ENCODE measurements at places on chromosomes 1 and 21.

DNA sequence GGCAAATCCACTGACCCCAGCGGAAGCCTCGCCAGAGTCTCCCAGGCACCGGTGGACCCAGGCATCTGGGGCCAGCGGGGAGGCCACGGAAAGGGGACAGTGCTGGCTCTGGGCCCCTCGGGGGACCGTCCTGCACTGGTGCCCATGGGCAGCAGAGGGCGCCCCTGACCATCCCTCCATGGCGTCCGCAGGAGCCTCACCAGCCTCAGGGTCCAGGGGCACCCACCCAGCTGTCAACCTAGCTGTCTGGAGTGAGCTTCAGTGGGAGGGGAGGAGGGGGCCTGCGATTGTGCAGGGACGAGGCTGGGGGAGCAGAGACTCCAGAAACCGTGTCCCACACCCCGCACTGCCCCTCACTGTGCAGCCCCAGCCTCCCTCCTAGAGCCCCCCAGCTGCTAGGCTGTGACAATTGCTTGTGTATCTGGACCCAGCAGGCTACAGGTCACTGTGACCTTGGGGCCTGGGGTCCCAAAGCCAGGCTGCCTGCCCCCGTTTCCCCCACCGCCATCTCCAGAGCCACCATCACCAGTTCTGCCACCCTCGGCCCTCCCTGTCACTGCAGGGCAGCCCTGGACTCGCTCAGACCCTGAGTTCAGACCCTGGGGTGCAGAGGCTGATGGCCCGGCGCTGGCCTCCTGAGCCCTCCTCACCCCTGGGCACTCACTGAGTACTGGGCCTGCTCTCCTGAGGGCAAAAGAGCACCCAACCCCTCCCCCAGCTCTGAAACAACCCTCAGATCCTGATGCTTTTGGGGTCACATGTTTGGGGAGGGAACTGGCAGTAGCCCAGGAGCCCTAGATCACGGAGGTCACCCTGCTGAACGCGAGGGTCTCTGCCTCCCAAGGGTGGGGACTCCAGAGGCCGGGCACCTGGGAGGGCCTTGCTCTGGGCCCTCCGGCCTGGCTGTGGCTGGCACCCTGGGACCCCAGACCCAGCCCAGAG lies 10.6 kb upstream of the COL6A1 start:
- DNase-seq: peak; percentile 33

DNA sequence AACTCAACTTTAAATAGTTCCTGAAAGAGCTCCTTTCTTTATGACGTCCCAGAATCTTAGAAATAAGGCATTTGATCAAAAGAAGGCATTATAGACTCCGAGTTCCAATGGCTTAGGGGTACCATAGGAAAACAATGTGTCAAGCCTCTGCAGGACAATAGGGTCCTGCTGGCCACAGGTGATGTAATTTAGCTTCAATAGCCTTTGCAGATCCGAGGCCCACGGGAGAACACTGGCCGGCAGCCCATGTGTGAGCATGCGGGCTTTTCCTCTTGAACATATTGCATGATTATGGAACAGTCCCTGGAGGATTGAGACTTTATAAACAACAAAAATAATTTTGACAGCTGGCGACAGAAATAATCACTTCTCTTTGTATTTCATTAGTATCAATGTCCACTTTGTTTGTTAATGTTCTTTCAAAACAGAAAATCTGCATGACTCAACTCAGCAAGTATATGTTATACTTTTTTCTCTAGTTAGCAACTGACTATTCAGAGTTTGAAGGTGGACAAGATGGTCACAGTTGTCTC lies 49.0 kb upstream of the NR5A2 start:
- no peak for DNase-seq

- DNase-seq: peak; percentile 31
Measured at GRCh38 chr1:173478094-173478674, 1.0 kb downstream of the PRDX6 start.

DNA sequence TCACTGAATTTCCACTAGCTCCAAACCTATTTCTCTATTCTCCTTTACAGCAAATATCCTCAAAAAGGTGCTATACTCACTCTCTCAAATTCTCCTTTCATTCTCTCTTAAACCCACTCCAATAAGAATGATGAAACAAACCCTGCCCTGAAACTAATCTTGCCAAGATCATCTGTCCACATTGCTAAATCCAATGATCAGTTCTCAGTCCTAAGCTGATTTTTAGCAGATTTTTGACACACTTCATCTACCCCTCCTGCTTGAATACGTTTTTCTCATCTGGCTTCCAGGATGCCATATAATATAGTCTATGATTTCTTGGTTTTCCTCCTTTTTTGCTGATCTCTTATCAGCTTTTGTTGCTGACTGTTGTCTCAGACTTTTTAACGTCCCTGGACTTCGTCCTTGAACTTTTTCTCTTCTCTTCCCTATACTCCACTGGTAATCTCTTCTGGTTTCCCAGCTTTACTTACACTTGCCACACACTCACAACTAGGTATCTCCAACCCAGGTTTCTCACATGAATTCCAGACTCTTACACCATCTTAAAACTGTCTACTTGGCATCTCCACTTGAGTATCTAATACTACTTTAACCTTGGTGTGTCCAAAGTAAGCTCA lies 35.3 kb downstream of the RERE start:
- DNase-seq: no peak

GRCh38 chr1:196774603-196775002 lies at the start of gene CFHR3:
TSS of gene CFHR3 (plus strand) at chr1:196774840. CDS start at chr1:196774887, 47 bp downstream.
- DNase-seq: no peak

GRCh38 chr1:2190491-2190976 lies 4.0 kb downstream of the FAAP20 start:
- DNase-seq: no peak

- no peak for DNase-seq
Measured at GRCh38 chr1:9592510-9593075, 3.9 kb downstream of the TMEM201 start.

GRCh38 chr1:234869182-234870019 lies 259.2 kb downstream of the TOMM20 start:
- DNase-seq: no peak

GRCh38 chr1:9809100-9809510 lies 14.7 kb downstream of the CLSTN1 start:
- DNase-seq: no peak

DNA sequence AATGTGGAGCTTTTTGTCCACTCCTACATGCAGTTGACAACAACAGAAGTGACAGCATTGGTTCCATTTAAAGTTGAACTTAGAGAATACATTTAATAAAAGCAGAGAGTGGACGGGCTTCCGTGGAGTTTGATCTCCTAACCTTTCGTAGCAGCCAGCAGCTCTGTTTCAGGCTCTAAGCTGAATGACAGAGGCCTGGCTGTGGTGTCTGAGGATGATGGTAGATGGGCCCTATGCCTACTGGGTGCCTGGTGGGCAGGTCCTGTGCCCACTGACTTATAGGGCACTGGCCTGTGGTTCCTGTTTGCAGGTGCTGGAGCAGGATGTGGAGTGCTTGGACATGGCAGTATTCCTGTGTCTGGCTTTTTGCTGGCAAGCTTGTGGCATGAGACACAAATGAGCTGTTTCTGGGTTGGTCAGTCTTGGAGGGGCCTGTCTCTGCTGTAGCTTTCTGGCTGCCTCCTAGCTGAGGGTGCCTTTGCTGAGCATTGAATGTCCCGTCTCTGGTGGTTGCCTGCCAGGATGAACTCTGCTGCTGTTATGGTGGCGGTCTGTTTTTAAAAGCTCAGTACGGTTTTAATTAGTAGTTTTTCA lies 54.6 kb downstream of the PRDM2 start:
- no peak for DNase-seq

- peak; percentile 34 for DNase-seq
Measured at GRCh38 chr1:31064718-31065309, 703 bp downstream of the PUM1 start.

DNA sequence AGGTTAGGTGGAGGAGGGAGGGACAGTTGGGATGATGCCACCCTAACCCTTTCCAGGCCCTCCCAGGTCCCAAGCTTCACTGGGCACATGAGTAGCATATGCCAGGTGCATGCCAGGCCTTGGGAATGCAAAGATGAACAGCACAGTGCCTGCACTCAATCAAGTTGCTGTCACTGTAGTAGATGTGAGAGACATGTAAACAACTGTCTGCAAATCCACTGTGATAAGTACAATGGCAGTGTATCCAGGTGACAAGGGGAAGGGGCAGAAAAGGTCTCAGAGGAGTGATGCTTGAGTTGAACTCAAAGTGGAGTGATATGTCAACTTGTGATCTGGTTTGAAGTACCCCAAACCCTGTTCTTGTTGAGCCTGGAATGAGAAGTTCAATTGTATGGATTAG lies 49.5 kb upstream of the LRRN2 start:
- no peak for DNase-seq

DNA sequence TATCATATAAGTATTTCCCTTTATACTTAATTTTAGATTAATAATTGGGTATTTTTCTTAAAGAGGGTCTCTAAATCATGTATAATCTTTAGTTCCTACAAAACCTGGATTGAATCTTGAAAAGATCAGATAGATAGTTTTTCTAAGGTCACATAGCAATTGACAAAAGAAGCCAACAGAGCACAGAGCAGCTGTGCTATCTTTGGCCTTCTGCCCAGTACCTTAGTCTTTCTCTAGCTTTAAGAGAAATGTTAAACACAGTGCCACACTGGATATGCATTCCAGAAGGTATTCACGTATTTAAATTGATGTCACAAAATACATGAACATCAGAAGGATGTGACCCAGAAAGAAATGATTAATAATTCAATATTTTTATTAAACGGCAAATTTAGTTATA lies 86.8 kb downstream of the C21orf91 start:
- no peak for DNase-seq

- no peak for DNase-seq
Measured at GRCh38 chr1:11198851-11199594, 9.9 kb downstream of the ANGPTL7 start.

DNA sequence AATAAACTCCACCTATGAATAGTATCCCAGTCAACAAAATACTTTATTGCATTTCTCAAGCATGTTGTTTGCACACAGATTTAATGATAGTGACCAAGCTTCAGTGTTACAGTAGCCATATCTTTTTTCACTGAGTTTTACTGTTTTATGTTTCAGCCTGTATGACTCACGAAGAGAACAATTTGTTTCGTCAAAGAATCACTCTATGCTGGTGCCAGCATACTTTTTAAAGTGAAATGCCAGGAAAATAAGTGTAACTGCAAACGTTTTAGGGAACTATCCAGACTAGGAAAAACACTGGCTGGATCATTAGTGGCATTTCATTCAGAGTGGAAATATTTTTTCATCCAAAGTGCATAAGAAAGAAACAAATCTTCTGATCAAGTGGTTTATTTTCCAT lies 210.8 kb downstream of the COL11A1 start:
- no peak for DNase-seq

DNA sequence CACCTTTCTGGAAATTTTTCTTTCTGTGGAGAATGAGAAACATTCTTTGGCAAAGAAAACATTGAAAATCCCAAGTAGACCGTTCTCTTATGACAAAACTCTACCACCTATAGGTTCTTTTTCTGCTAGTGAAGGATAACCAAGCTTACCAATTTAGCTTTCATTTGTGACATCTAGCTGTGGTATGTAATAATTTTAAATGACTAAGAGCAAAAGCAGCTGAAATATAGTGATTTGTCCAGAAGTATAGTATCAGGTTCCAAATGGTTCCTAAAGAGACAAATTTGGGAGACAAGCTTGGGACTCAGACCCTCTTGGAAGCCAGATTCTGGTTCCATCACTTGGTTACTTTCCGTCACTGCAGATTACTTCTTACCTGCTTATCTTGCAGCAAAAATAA lies 24.4 kb downstream of the FUBP1 start:
- DNase-seq: no peak

DNA sequence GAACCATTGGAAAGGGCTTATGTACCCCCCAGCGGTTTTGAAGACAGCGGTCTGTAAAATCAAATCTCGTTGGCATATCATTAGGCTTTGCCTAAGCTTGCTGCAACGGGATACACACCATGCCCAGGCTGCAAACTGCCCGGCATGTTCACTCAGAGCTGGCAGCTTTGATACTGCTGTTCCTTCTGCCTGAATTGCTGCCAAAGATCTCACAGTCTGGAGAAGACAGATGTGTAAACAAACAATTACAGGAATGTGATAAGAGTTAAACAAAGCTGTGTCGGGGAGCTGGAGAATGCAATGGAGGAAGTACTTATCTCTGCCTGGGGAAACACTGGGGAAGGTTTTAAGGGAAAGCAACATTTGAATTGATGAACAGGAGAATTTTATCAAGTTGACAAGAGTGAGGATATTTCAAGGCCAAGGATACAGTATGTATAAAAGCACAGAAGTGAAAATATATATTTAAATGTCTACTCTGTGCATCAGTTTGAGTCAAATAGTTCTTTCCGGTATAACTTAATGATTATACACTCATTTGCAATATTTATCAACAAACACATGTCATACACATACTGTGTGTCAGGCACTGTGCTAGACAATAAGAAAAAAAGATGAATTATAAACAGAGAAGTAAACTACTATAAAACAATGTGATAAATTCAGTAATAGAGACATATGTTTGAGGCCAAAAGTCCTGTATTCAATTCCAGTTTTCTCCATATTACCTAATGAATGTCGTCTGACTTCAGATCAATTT lies 29.9 kb downstream of the CHML start:
- DNase-seq: no peak

- no peak for DNase-seq
Measured at GRCh38 chr1:31800674-31800967, 15.2 kb downstream of the SPOCD1 start.

GRCh38 chr1:233010146-233010545 lies 59.7 kb downstream of the NTPCR start:
- DNase-seq: no peak

- DNase-seq: no peak
Measured at GRCh38 chr1:63523738-63524137, 413 bp downstream of the EFCAB7 start.

DNA sequence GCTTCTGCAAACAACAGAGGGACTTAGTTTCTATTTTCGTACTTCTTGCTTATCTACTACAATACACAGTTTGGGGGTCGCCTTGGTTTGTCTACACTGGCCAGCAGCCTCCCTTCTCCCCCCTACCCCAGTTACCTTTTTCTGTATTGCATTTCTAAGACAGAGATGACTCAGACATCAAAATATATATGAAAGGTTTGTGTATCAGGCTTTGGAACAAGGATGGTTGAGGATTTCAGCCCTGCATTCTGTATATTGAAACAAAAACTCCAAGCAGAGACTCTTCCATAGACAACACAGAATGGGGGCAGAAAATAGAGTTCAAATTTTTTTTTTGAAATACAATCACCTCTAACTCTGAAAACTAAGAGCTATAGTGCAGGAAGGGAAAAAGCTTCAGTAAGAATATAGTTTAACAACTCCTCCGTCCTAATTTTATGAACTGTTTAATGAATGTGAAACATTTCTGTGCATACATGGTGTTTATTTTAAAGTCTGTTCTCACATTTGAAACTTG lies 1.9 kb downstream of the SAMD13 start:
- DNase-seq: no peak
